ENCODE measurements at places on chromosomes 7 and 10.

GRCh38 chr10:34717429-34717828 is 97.7 kb downstream of the PARD3 start:
- no peaks in the 10 kb centered on the region for H3K36me3 ChIP-seq
- H3K4me1 ChIP-seq, result peaks cover 17% of the 10 kb centered on the region

- H3K27ac ChIP-seq, result no peak overlapping the region
- DNase-seq, result no peak
- H3K27me3 ChIP-seq, result no peaks in the 10 kb centered on the region
- H3K4me3 ChIP-seq, result no peak overlapping the region
Observed at GRCh38 chr7:16015981-16016380, 329.5 kb upstream of the MEOX2 start.

DNA sequence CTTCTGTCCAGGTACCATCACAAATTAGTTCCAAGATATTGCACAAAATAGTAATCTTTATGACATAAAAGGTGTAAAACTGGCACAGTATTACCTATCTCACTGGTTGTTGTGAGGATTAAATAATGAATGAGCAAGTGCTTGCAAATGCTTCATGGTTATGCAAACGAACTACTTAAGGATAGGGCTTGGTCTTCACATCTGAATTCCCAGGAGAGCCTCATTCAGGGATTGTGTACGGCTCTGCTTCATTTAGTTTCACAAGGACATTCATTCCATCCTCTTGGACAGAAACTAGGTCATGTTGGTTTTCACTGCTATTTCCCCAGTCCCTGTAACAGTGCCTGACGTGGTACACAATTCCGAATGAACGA is 12.1 kb downstream of the ABCA13 start:
- H3K27ac ChIP-seq, result no peak overlapping the region
- DNase-seq, result no peak
- H3K4me3 ChIP-seq, result no peak overlapping the region
- H3K4me1 ChIP-seq, result no peaks in the 10 kb centered on the region

GRCh38 chr10:98067165-98067564 is 36.7 kb upstream of the CRTAC1 start:
- H3K4me3 ChIP-seq, result no peak overlapping the region
- H3K4me1 ChIP-seq, result no peaks in the 10 kb centered on the region
- no peak overlapping the region for H3K27ac ChIP-seq
- no peaks in the 10 kb centered on the region for H3K27me3 ChIP-seq

GRCh38 chr10:29114141-29114540 is 174.7 kb upstream of the LYZL1 start:
- H3K4me3 ChIP-seq, result no peak overlapping the region
- no peaks in the 10 kb centered on the region for H3K27me3 ChIP-seq
- DNase-seq, result no peak
- no peaks in the 10 kb centered on the region for H3K4me1 ChIP-seq

GRCh38 chr10:119431034-119431772 is 111.3 kb downstream of the RGS10 start:
- no peak for DNase-seq
- H3K4me3 ChIP-seq, result no peak overlapping the region
- no peaks in the 10 kb centered on the region for H3K36me3 ChIP-seq
- H3K27ac ChIP-seq, result no peak overlapping the region
- H3K4me1 ChIP-seq, result peaks cover 5% of the 10 kb centered on the region

DNA sequence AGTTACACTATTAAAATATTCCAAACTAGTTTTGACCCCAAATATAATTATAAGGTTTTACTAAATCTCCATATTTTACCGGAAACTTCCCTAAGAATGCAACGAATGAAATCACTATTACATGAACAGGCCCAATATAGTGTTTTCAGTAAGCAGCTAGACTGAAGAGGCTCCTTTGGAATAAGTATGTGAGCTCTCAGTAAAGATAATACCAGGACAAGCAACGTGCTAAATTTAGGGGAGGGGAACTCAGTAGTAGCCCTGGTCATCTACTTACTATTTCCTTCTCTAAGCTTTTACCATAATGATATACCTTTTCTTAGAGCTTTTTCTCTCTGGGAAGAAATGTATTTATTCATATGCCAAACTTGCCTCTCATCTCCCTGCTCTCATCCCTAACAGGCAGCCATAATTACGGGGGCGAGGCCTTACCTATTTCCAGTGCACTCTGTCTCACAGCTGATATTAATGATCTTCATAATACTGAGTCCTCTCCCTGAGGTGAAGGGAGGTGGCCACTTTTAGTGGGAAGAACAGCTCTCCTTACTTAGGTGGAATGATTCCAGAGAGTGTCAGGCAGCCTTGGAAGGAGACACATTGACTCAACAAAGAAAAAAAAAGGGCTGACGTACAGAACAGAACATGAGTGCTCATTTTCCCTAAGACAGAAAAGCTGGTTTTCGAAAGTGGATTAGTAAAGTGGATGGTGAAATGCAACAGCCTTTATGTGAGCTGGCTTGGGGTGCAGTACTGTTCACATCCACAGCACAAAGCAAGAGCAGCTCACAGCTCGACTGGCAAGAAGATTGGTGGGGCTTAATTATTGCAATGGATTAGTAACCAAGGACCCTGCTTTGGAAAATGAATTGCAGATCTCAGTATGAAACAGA is 165.4 kb downstream of the GLI3 start:
- H3K27me3 ChIP-seq, result no peaks in the 10 kb centered on the region
- no peaks in the 10 kb centered on the region for H3K36me3 ChIP-seq
- peaks cover 1% of the 10 kb centered on the region for H3K4me1 ChIP-seq
- H3K27ac ChIP-seq, result no peak overlapping the region

DNA sequence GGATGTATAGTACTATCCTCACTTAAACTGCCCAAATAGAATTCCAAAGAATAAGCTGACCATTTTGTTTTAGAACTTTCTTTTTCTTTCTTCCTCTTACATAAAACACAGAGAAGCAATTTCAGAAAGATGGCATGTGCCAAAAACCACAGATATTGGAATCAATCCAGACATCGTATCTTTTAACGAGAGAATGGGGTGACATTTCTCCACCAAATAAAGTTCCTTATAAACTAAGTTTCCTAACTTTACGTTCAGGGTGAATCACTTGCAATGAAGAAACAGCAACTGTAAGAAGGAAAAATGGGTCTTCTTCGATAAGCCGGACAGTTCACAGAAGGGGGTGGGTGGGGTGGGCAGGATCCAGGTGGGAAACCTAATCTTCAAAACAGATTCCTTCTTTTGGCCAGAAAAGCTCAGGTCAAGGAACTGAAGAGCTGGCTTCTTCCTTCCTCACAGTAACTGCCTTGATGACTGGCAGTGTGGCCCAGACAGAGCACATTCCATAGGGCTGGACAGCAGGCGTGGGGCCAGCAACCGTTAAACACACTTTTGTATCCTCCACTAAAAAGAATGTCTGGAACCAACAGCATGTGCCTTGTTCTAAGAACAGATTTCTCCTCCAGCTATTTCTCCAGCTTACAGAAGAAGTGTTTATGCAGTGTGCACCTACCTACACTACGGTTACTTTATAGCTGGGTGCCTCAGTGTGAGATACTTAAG is 31.5 kb downstream of the CREB3L2 start:
- no peak for DNase-seq
- H3K4me3 ChIP-seq, result no peak overlapping the region
- H3K36me3 ChIP-seq, result no peaks in the 10 kb centered on the region
- H3K27me3 ChIP-seq, result no peaks in the 10 kb centered on the region
- no peak overlapping the region for H3K27ac ChIP-seq

DNA sequence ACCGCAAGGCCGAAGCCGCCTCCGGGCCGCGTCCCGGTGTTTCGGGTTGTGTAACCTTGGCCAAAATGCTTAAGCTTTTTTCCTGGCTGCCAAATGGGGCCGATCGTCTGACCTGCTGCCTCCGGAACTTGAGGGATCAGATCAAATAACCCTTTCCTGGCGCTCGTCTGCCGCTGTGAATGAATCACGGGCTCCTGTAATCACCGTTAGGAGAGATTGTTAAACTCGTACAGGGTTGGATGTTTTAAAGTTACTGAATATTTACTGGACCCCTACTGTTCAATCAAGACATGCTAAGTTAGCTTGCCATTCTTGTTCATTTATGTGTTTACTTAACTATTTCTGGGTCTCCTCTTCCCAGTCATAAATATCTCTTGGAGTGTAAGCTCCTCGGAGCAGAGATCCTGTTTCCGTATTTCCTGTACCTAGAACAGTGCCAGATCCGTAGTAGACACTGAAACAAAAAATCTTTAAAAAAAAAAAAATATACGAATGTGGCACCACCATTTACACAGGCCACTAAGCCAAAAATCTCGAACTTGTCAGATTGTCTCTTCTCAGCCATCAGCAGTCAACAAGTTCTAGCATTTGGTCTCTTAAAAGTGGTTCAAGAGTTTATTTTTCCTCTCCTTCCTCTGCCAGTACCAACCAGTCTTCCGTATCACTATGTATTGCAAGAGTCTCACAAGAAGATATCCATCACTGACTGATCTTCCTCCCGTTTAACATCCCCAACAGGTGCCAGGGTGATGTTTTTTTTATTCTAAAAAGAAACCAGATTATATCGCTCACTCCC is 650 bp upstream of the TM9SF3 start:
- H3K36me3 ChIP-seq, result no peaks in the 10 kb centered on the region
- no peaks in the 10 kb centered on the region for H3K27me3 ChIP-seq
- H3K27ac ChIP-seq, result peak overlapping the region; percentile 97
- peaks cover 5% of the 10 kb centered on the region for H3K4me1 ChIP-seq

DNA sequence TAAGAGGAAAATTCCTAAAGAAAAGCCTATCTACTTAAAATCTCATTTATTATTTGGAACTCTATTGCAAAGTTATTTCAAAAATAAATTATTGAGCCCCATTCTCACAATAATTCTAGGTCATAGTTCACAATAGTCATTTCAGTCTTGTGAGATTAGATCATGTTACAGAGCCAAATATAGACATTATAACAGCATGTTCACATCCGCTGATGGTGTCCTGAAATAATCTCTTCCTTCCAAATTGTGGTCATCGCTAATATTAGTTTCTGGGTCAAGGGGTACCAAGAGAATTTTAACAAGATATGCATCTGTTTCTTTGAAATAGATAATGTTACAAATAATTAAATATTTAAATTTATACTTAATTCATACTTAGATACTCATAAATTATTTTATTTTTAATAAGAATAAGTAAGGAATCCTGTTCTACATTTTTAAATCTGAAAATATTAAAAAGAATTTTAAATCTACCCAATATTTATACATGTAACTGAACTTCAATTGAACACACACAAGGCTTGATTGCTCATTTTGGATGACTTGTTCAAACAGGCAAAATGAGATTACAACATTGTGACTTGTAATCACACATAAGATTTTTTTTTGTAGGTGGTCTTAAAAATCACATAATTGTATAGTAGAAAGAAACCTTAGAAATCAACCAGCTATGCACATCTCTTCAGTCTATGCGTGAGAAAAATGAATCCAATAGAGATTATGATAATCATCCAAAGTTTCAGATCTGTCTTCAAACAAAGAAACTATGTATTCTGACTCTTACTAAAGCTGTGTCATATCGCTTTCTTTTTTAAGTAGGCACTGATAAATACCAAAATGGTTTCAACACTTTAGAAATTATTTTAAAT is 13.1 kb downstream of the GNAT3 start:
- no peaks in the 10 kb centered on the region for H3K36me3 ChIP-seq
- H3K27ac ChIP-seq, result no peak overlapping the region
- H3K4me1 ChIP-seq, result no peaks in the 10 kb centered on the region
- no peaks in the 10 kb centered on the region for H3K27me3 ChIP-seq
- DNase-seq, result no peak
- no peak overlapping the region for H3K4me3 ChIP-seq

GRCh38 chr7:43869867-43870240 is 537 bp upstream of the MRPS24 start:
- DNase-seq, result peak; percentile 36
- H3K27ac ChIP-seq, result peak overlapping the region; percentile 73
- H3K4me3 ChIP-seq, result peak overlapping the region; percentile 97

- no peak for DNase-seq
- H3K4me3 ChIP-seq, result no peak overlapping the region
- no peak overlapping the region for H3K27ac ChIP-seq
- H3K27me3 ChIP-seq, result no peaks in the 10 kb centered on the region
Observed at GRCh38 chr10:103632247-103632642, 138.7 kb downstream of the NEURL1 start.

DNA sequence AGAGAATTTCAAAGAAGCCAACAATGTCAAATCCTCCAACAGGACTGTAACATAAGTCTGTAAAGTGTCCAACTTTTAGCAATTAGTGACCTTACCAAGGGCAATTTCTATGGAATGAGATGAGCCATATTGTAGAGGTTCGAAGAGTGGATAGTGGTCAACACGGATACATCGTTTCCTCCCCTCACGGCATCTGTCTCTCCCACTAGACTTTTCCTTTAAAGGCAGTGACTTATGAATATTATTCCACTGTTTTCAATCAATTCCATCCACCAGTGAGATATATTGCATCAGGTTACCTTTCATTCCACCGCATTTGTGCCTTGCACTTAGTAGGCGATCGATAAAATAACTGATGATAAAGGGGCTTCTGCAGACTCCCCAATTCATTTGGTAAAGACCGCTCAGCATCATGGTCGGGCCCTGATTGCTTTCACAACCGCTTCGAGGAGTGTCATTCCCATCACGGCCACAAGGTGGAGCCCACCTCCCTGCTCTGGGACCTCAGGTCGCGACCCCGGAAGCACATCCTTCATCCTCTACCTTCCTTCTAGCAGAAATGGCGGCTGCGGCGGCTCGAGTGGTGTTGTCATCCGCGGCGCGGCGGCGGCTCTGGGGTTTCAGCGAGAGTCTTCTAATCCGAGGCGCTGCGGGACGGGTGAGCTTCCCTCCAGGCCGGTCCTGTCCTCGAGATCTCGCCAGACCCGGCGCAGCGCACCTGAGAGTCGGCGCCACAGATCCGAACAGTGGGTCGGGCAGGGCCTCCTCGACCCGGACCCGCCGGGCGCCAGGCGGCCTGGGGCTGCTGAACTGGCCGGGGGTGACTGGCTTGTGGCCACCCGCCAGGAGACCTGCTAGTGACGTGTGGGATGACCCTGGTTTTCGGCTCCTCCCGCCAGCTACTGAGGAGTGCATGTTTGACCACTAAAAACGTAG is at the start of gene PMPCB:
Gene PMPCB, plus strand, starts transcription at position 535 of the 936 bp plus-strand sequence. Its CDS starts 25 bp downstream, at position 560.
- DNase-seq, result peak; percentile 93
- H3K4me3 ChIP-seq, result peak within 1 kb of the TSS; percentile 81
- H3K4me1 ChIP-seq, result peaks cover 4% of the 10 kb centered on the region
- no peaks in the 10 kb centered on the region for H3K36me3 ChIP-seq

- H3K27me3 ChIP-seq, result no peaks in the 10 kb centered on the region
- H3K4me3 ChIP-seq, result no peak overlapping the region
- H3K36me3 ChIP-seq, result no peaks in the 10 kb centered on the region
- no peak for DNase-seq
- H3K4me1 ChIP-seq, result no peaks in the 10 kb centered on the region
- H3K27ac ChIP-seq, result no peak overlapping the region
Observed at GRCh38 chr7:96380111-96380512, 58.2 kb upstream of the SLC25A13 start.

All from ovary (tissue), 10 donors.